ENCODE measurements at places on chromosomes 7 and 10.

DNA sequence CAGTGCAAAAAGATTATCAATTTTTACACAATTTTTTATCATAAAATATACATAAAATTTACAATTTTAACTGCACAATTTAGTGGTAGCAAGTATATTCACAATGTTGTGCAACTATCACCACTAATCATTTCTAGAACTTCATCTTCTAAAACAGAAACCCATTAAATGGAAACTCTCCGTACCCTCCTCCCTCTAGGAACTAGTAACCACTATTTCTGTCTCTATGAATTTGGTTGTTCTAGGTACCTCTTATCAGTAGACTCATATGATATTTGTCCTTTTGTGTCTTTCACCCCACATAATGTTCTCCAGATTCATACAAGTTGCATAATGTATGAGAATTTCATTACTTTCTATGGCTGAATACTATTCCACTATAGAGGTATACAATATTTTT, 73.5 kb downstream of the HERC4 start:
- DNase-seq: no peak

- no peak for DNase-seq
Measured at GRCh38 chr7:7438851-7439250, 96.8 kb downstream of the COL28A1 start.

DNA sequence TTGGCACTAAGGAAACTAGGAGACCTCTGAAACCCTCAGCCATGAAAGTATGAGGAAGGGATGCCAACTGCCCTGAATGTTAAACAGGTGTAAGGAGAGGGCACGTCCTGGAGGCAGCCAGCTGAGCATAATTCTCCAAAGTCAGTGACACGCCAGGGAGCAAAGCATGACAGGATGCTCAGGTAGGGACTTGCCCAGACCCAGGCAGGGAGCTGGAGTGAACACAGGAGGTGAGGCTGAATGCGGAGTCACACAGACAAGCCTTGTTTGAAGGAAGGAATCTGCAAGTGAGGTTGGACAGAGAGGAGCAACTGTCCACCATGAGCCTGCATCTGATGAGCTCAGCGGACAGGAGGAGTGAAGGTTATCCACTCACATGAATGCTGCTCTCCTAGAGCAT, 41.5 kb downstream of the KLRG2 start:
- DNase-seq: no peak

DNA sequence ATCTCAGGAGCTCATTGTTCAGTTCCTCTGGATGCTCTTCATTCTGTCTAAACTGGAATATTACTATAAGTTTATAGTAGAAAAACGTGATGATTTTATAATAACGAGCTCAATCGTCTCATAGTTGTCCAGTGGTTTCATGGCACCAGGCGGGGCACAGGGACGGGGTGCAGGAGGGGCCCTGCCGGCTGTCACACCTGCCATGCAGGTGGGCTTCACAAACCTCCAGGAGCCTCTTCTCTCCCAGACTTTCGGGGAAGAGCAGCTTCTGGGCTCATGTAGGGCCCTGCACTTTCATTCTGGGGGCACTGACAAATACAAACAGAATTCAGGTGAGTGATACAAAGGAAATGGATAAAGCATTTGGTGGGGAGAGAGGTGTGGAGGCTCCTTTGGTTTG, 146.9 kb upstream of the KLF6 start:
- no peak for DNase-seq

- no peak for DNase-seq
Measured at GRCh38 chr7:148662646-148663045, 36.1 kb upstream of the CUL1 start.

DNA sequence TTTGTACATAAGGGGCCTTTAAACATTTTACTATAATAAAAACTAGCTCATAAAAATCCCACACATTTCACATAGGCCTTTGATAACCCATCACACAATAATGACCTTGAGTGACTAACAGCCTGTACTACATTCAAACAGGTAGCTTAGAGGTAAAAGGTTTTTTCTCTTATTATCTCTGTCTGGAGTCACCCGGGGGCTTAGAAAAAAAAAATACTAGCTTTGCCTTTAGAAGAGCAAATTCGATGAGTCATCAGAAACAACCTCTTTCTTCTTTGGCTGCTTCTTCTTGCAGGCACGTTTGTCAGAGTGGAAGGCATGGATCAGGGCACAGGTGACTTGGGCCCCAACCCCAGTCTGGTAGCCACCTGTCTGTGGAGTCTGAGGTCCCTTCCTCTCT, 43.4 kb upstream of the ADO start:
- no peak for DNase-seq

GRCh38 chr7:96596120-96596826, 113.4 kb downstream of the SEM1 start:
- no peak for DNase-seq

DNA sequence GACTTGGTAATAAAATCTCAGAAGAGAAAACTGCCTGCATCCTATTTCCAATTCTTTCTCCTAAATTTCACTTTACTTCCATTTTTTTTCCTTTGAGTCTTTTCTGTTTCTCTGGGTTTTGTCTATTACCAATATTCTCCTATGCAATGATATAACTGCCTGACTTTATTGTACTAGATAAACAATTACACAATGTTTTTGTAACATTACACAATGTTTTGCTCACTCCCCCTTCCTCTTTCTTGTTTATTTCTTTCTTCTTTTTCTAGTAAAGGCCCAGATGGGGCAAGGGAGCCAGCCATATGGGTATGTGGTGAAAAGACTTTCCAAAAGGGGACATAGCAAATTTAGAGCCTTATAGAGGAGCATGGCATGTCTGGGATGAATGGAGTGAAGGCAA, 278.7 kb upstream of the PHYHIPL start:
- no peak for DNase-seq

DNA sequence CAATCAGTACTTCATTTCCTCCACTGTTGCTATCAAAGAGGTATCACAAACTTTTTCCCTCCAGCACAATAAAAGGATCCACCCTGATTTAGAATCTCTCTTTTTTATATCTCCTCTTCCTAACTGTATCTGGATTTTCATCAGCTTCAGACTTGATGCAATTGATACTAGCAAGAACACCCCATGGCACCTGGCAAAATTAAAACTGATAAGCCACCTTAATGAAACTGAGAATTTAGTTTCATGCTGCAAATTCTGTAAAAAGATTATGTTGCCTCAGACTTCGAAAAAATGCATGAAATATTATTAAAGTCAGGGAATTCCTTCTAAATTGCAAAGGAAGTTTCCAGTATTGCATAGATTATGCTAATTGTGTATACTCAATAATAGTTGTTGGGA, 277.0 kb downstream of the HDAC9 start:
- DNase-seq: no peak

GRCh38 chr7:131521651-131522163, 34.7 kb downstream of the PODXL start:
- DNase-seq: no peak

DNA sequence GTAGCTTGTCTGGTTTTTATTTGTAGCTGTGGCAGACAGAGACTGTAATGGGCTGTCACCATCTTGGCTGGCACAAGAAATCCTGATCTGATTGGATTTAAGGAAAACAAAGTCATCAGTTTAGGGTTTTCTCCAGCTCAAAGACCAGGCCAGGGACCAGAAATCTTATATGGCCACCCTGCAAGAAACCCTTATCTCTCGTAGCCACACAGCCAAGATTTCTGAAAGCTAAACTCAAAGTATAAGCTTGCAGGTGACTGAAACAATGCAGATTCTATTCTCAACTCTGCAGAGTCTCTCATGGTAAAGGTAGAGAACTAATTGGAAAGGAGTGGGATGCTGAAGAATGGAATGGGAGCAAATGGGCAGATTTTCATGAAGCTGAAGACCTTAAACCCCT, 3.2 kb upstream of the ASB13 start:
- no peak for DNase-seq

DNA sequence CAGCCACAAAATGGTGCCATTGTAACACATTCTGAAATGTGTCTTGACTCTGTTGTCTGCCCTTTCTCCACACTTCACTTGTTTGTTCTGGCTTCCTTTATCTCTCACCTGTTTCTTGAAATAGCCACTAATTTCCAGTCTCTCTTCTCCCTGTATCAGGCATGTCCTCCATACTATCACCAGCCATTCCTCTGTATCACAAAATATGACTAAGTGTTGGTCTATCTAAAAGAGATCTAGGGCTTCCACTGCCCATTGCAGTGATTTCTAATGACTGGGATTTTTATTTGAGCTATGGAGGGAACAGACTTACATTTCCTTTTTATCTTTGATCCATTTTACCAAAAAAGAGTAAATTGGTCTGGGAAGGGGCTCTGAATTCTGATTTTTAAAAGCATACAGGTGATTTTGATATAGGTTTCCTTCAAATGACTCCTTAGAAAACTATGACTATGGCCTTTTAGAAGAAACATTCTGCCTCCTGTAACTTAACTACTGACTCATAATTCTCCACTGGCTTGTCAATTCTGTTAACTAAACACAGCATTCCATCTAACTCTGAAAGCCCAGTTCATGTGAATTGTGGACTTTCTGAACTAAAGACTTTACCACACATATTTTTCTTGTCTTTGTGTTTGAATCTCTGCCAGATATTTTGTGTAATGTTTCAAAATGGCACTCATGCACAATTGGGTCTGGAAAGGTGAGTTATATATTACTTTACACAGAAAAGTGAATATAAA, 1121.4 kb downstream of the XPNPEP1 start:
- no peak for DNase-seq

- peak; percentile 25 for DNase-seq
Measured at GRCh38 chr7:106126170-106126938, 14.2 kb upstream of the SYPL1 start.

GRCh38 chr10:119796039-119796438, 70.2 kb downstream of the INPP5F start:
- DNase-seq: no peak

DNA sequence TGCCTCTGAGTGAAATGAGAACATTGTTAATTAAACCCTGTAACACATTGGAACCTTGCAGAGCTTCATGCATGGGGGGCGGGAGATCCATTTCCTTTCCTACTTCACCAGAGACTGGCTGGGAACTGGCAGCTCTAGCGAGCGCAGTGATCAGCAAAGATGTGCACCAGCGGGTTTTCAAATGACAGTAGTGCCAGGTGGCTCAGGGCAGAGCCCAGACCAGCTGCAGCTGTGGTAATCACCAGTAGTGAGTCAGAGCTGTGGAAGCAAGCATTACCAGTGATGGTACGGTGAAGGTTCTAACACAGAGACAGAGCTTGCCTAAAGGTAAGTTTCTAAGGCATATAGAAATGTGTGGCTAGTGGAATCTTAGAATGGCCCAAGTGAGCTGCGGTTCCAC, 1009.7 kb upstream of the CELF2 start:
- DNase-seq: no peak

Measured in stimulated activated CD8-positive, alpha-beta memory T cell treated with anti-CD3 and anti-CD28 coated beads, Interleukin-12 subunit alpha, Interleukin-12 subunit beta, amount 100 ng/mL, for 1 hour (primary cell).